ENCODE measurements at places on chromosomes 1 and 21.

DNA sequence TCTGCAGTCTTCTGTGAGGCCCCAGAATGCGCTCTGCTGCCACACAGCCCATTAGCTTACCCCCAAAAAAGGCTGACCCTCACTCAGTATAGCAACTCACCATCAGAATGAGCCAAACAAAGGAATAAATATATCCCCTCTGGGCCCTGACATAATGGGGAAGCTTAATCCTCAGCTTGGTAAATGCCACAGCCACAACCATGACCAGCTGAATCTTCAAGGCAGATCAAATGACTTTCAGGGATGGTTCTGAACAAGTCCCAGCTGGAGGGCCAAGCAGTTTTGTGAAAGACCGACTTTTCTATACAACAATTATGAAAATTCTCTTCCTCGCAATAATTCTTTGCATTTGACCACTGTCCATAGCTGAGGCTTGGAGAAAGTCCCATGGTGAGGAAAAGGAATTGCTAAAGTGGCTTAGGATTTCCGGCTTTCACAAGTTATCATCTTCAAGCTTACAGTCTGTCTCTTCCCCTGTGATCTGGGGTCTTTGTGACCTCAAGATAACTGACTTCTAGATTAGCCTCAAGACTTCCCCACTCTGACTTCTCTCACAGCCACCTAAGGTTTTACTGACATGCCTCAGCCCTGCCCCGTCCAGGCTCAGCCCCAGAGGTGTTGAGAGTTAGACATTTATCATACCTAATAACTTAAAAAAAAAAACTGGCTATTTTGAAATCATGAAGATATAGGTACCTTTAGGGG is 47.8 kb upstream of the PBX1 start:
- no peak for DNase-seq

DNA sequence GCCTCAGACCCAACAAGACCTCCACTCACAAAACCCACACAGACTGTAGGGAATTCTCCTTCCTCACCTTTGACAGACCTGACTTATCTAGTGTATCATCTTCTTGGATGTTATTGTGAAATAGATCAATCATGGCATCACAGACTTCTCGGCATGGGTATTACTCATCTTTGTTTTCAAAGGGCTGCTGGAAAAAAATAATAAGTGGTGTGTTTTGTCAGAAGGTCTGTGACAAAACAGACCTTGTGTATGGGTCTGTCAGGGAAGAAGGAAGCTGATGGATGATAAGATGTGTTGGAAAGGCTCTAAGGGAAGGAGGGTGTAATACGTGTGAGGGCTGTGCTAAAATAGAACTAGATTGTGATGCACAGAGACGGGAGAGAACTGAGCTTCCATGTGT is 13.9 kb upstream of the S100A7 start:
- no peak for DNase-seq

DNA sequence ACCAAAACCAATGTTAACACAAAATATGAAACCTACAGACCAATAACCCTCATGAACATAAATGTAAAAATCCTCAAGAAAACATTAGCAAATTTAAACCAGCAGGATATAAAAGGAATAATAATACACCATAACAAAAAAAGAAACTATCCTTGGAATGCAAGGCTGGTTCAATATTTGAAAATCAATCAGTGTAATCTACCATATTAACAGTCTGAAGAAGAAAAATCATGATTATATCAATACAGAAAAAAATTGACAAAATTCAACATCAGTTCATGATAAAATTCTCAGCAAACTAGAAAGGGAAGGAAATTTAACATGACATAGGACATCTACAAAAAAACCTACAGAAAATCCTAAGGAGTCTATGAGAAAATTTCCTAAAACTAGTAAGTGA is 19.8 kb downstream of the PRMT2 start:
- no peak for DNase-seq

GRCh38 chr1:89978755-89979154 is 16.2 kb upstream of the ZNF326 start:
- no peak for DNase-seq

GRCh38 chr1:241964550-241965282 is 7.1 kb downstream of the BECN2 start:
- DNase-seq, result no peak

- no peak for DNase-seq
These were observed 565.2 kb downstream of the NEGR1 start for GRCh38 chr1:71717186-71717585.

- no peak for DNase-seq
These were observed 59.6 kb downstream of the EXTL2 start for GRCh38 chr1:100834777-100835660.

DNA sequence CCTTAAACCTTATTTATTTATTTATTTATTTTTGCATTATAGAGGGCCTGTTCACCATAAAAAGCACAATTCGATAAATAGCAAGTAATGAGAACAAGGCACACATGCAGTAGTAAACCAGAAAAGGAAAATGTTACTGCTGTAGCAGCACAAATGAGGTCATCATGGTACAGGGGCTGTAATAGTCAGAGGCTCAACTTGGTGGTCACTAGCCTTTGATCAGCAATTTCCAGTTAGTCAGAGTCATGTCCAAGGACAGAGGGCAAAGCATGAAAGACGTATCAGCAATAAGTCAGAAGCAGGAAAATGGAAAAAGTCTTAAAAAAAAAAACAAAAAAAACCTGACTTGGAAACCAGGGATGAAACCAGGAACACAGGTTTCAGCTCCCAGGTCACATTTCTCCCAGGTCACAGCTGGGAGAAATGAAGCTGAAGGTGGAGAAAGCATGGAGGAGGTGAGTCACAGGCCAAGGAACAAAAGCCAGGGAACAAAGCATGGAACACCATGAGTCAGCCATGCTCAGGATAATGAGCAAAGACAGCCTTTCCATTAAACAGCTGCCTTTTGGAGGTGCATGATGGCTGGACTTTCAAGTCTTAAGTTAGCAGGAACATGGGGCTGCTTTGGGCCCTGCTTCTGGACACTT is 556.3 kb downstream of the LTN1 start:
- DNase-seq, result no peak

GRCh38 chr1:36520056-36520455 is 37.3 kb upstream of the CSF3R start:
- DNase-seq, result peak; percentile 20

DNA sequence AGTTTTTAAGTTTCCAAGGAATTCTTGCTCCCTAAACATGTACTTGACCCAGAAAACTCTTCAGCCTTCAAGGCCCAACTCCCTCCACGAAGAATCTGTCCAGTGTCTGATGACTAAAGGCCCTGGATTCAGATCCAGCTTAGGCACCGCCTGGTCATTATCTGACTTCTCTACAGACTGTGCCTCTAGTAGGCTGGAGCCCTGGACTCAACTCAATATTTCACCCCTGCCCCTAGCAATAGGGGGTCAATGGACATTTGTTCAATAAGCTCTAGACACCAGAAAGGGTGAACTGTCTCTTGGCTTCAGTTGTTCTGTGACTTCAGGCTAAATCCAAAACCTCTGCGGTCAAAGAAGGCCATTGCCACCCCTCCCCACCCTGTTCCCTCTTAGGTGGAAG is 34.5 kb downstream of the NUAK2 start:
- no peak for DNase-seq

GRCh38 chr1:48556186-48556850 is 84.3 kb upstream of the SPATA6 start:
- DNase-seq, result no peak

DNA sequence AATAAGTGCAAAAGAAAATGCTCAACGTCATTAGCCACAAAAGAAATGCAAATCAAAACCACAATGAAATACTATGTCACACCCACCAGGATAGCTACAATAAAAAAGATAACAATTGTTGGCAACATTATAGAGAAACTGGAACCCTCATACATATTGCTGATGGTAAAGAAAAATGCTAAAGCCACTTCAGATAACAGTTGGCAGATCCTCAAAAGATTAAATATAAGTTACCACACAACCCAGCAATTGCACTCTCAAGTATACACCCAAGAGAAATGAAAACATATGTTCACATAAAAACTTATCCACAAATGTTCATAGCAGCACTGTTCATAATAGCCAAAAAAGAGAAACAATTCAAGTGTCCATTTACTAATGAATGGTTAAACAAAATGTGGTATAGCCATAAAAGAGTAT is 20.7 kb downstream of the TRIM33 start:
- DNase-seq, result no peak

DNA sequence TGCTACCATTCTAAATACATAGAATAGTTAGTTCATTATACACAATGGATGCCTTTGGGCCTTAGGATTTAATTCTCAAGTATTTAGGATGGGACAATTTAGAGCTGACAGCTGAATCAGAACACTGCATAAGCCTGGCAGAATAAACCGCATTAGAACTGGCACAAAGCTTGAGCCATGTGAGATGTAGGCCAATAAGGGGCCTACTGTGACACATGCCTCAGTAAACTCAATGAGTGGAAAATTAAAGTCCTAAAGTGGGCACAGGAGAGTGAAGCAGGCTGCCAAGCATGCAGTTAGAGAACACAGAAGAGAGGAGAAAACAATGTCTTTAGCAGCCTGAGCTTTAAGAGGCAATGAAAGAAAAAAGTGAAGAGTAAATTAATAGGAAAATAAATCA is 24.3 kb downstream of the SCYL3 start:
- no peak for DNase-seq

DNA sequence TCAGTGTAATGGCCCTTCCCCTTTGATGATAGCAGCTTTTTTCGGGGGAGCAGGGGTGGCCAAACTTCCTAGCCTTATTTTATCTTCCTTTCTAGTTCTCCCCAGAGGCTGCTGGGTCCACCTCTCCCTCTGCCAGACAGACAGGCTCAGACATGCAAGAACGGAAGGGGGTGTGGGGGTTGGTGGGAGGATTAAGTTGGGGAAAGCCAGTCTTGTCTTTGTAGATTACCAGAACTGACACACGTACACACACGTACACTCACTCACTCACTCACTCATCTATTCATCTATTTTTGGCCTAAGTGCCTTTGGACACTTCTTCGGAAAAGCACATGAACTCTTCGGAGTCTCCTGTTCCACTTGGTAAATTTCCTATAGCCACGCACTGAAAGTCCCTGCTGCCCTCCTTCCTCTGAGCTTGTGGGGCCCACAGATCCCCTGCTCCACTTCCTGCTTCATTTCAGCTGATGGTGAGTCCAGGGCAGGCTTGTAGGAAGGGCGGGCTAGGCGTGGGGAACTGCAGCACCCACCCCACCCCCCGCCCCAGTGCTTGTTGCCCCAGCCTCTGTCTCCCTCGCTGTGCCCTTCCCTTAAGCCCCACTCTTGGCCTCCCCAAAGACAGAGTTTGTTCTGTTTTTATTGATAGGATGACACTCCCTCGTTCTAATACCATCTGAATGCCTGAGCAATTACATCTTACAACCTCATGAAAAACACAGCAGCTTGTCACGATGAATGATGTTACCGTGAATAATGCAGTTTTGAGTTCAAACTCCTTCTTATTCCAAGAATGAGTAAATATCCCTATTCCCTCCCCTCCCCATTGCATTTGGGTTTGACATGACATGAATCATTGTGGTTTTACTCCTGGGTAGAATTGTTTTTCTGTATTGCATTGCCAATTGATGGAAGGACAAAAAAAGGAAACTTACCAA is 60.7 kb upstream of the ATP5PO start:
- no peak for DNase-seq

- DNase-seq, result no peak
These were observed 9.8 kb upstream of the SSX2IP start for GRCh38 chr1:84700070-84700469.

- peak; percentile 67 for DNase-seq
These were observed 13.9 kb downstream of the LSS start for GRCh38 chr21:46214478-46215340.

DNA sequence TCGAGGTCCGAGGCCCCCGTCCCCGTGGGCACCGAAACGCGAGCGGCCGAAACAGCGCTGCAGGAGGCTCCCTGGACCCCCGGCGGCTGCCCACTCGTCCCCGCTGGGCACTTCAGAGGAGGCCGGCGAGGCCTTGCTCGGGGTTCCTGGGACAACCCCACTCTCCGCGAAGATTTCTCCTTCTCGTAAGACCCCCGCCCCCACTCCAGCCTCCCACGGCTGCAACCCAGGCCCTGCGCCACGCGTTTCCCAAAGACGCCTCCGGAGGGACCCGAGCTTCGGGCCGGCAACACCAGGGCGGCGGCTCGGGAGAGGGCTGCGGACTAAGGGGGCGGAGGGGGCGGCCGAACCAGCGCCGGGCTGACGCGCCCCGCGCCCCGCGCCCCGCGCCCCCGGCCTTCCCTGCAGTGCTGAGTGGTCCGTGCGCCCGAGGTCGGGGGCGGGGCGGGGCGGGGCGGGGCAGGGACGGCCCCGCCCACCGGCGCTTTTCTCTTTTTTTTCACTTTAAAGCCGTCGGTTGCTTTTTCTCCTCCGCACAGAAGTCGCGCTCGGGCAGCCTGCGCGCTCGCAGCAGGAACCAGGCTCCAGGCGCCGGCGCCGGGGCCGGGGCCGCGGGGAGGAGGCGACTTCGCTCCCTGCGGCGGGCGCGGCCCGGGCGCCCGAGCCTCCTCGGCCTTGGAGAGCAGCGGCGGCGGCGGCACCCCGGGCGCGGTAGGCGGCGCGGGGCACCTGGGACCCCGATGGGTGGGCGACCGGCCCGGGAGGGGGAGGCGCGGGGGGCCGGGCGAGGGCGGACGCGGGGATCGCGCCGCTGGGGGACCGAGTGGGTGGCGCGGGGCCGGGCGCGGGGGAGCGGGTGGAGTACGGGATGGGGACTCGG is at the start of gene SPSB1:
SPSB1 (plus strand) TSS at position 534 of the 880 bp plus-strand sequence. CDS start 62,998 bp downstream, outside the sequence.
- peak; percentile 73 for DNase-seq

DNA sequence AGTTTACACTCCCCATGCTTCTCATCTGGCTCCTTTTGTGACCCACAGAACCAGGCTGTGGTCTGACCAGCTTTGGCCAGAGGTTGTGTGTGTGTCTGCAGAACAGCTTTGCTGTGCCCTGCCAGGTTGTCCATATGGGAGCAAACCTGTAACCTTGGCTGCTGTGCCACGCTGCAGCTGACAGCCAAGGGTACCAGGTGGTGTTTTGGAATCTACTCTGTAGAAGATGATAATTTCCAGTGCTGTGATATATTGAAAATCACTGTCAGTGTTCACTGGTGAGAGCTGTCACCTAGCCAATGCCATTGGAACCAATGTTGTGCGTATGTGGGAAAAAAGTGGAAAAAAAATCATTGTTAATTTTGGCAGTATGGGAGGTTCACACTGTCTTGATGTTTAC is 18.2 kb downstream of the CENPF start:
- no peak for DNase-seq

DNA sequence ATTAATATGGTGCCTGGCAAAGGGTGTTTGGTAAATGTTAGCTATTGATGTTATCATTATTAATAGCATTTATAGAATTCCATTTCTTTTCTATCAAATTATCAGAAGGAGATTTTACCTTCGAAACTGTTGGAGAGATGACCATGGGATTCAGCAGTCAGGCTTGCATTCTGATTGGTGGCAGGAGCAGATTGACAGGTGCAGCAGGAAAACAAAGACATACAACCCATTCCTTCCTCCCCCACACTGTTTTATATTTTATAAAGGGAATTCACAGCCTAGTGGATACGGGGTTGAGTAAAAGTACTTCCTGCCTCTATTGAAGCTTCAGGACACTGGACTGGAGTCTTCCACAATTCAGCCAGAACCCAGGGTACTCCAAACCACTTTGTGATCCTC is 55.1 kb upstream of the SYT14 start:
- DNase-seq, result no peak

- DNase-seq, result no peak
These were observed 485.9 kb downstream of the USP25 start for GRCh38 chr21:16215663-16216183.

- DNase-seq, result peak; percentile 28
These were observed 1.3 kb upstream of the DNAJC16 start for GRCh38 chr1:15525050-15526020.

GRCh38 chr1:59788825-59789224 is 25.9 kb upstream of the HOOK1 start:
- no peak for DNase-seq

GRCh38 chr1:227215863-227216510 is 102.3 kb downstream of the CDC42BPA start:
- no peak for DNase-seq
